Hepatic stellate cell (primary cell): ENCODE measurements at places on chromosomes 4 and X.

DNA sequence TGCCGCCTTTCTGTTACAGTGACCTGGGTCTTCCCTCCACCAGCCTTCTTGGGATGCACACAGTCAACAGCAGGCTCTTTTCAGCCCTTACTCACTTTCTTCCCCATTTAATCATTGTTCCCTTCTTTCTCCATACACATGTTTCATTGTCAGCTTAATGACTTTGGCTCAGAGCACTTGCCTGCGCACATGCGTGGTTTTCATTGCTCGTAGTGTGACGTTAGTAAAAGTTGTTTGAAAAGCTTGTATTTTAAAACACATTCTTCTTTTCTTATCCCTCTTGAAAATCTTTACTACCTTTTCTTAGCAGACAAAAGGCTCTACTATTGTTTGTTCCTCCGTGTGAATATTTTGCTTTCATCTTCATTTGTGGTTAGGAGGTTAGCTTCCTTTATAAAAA lies 19.7 kb upstream of the SCOC start:
- DNase-seq, result no peak

DNA sequence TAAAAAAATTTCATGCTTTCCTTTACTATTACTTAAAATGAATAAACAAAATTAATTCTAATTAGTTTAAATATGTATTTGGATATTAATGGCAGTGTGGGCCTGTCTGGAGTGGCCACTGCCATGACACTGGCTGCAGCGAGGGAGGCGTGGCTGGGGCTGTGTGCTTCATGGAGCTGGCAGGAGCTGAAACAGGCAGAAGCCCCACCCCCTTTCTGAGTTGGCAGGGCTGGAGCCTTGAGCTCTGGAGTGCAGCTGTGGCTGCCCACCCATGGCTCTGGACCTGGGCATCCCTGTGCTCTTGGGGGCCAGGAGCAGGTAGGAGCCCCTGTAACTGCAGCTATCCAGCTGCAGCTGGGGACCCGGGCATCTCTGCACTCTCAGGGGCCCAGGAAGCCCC lies 8.2 kb upstream of the HSD17B11 start:
- DNase-seq, result no peak

DNA sequence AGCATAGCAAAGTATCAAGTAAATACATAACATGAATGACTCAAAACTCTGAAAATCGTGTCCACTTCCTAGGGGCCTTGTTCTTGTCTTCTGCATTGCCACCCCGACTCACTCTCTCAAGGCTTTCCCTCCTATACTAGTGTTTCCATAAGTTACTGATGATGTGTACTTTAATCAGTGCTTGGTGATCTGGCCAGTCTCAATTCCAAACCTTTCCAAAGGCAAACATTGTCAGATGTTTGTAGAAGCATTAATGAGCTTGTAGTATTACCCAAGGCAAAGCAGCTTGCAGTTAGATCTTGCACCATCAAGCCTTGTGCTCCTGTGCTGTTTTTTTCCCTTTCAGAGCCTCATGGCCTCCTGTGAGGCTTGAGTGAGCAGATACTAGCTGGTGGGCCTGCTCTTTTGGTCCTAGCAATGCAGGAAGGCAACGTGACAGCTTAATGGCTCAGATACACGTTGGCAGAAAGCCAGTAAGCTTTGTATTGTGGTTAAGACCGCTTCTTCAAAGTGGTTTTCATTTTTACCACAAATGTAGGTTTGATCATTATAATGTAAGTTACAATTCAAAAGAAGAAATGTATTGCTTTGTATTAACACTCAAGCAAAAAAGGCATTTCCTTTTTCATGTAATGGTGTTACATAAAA lies 51.8 kb downstream of the RBPJ start:
- DNase-seq, result no peak

DNA sequence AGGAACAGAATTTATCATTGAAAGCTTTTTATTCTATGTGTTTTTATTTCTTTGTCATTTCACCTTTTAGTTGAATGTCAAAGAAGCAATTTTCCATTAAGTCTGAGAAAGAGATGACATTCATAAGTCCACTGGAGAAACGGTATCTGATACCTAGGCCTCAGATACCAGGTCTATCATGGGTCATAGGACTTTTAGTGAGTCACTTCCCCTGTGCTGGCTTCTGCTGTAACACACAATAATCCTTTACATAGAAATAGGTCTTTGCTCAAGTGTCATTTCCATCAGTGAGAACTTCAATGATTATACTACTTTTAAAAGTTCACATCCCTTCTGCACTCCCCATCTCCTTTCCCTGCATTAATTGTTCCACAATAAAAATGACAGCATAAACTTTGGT lies 125.5 kb upstream of the ARMCX2 start:
- no peak for DNase-seq

DNA sequence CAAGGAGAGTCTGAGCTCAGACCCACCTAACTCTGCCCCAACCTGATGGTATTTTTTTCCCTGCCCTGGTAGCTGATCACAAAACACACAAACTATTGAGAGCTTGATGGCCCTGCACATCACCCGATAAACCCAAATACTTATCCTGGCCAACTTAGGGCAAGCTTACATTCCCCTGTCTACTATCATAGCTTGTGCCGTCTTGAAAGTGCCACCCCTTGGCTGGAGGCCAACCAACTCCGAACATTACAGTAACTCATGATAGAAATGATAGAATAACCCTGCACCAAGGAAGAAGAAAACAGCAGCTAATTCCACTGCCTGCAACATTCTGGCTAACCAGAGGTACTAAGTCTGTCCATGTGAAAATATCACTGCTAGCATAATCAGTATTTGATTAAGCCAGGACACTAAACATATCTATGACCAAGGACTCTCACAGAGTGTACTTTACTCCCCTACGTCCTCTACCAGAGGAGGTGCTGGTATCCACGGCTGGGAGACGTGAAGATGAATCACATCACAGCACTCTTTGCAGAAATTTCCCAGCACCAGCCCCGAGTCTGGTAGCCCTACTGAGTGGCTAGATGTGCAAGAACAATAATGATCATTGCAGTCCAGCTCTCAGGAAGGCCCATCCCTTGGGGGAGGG lies 8.9 kb downstream of the STBD1 start:
- DNase-seq, result no peak

DNA sequence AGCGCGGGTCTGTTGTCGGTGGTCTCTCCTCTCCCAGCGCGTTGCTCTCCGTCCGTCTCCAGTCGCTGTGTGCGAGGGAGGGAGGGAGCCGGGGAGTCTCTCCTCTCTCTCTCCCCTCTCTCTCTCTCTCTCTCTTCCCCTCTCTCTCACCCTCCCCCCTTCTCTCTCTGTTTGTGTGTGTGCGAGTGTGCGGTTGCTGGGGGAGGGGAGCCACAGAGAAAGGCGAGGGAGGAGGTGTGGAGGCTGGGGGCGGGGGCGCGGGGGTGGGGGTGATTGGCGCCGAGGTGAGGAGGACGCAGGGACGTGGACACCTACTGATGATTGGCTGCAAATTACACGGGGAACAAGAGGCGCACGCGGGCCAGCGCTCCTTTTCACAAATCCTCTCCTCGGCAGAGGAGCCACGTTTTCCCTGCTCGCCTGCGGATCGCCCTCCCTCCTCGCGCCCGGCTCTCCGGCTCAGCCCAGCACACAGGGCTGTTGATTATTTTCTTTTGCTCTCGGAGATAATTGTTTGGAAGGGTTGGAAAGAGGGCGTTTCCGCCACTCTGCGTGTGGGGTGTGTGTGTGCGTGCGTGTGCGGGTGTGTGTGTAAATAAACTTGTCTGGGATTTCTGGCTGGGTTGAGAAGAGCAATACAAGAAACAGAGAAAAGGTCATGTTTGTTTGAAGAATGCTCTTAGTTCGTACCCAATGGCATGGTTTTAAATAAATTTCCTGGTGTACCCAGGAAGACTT lies at the start of gene CXXC4:
CXXC4 (minus strand) TSS at position 73 of the 738 bp plus-strand sequence. CDS start 3,092 bp downstream, outside the sequence.
- peak; percentile 41 for DNase-seq

DNA sequence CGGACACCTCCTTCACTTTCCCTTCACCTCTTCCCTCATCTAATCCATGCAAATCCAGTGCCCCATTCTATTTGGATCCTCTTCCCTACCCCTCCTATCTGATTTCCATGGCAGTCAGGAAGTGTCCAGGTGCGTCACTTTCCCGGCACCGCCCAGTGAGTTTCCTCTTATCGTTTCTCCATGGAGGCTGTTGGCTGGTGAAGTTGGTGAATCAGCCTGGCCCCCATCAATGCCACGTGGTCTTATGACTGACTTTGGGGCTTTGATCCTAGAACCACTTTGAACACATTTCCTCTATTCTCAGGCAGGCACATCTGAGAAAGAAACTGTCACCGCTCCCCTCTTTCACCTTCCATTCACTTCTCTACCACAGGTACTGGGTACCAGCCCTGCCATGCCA lies 137.8 kb downstream of the CEP135 start:
- no peak for DNase-seq

GRCh38 chr4:1723131-1723801 lies 1.9 kb downstream of the TACC3 start:
- DNase-seq, result no peak

DNA sequence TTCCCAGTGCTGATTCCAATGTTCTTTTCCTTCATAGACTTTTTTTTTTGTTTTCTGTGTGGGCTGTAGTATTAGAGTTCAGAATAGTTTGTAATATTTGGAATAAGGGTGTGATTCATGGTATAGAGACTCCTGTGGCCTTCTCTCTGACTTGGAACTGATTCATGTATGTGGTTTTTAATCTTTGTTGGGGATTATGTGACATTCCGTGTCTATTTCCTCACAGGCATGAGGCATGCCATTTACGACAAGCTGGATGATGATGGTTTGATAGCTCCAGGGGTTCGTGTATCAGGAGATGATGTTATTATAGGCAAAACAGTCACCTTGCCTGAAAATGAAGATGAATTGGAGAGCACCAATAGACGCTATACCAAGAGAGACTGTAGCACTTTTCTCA lies 44.4 kb downstream of the POLR2B start:
- peak; percentile 56 for DNase-seq

DNA sequence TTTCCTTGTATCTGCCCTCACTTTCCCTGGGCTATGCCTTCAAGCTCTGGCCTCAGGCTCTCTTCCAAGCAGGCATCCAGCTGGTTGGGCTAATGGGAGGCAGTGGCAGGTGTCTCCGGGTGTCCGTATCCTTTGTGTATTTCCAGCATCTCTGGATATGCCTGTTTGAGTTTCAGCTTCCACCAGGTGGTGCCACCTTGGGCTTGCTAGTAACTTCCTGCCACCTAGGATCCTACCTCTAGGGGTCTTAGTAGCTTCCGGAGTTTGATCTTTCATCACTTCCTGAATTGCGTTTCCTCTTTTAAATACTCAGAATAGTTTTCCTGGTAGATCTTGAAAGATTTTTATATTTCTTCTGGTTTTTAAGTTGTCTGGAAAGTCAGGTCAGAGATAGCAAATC lies 23.2 kb upstream of the ANOS1 start:
- DNase-seq, result no peak

DNA sequence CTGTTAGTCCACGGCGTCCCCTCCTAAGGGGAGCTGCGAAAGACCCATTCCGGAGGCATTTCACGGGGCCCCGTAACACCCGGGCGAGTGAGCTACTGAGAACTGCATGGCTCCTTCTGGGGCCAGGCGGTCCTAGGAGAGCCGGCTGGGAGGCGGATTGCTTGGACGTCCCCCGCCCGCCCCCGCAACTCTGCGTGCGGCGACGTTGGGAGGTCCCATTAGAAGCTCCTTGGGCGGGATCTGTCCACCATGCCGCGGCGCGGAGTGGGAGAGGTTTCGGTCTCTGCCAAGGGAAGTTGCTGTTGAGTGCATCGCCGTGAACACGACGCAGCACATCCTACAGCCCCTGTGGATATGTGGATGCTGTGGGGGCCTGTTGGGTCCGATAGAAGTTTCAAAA lies 85.4 kb upstream of the IGFBP7 start:
- DNase-seq, result no peak

- no peak for DNase-seq
Observed at GRCh38 chrX:112935029-112935428, 94.4 kb upstream of the AMOT start.

GRCh38 chr4:88320780-88321373 lies 36.5 kb upstream of the PPM1K start:
- peak; percentile 26 for DNase-seq

DNA sequence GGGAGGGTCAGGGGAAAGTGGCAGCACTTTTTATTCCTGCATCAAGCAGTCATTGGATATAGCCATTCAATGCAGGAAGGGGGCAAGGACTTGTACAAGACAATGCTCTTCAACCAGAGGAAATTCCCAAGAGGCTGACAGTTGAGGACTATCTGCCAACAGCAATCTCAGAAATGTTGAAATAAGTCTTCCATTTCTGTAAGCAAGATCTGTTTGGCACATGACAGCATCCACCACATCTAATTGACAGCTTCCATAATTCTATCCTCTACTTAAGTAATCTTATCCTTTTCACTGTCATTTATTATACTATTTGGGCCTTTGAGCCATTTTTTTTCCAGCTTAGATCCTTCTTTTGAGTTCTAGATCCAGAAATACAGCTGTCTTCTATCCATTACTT lies 110.7 kb downstream of the CFAP299 start:
- no peak for DNase-seq

DNA sequence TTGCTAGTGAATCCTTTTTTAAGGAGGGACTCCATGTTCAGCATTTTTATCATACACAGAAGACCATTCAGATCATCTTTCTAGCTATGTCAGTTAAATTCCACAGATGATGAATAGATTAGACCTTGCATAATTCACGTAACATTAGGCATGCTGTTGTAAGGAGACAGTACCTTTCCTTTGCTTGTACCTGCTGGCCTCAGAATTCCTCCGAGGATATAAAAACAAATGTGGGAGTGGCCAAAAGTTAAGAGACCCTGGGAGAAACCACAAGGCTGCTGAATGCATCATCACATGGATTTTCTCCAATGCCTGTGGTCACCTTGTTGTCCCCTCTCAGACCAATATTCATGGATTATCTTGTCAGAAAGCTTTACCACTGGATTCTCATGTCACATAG lies 201.4 kb downstream of the MAGEB17 start:
- no peak for DNase-seq
